Mammary epithelial cell (primary cell): ENCODE measurements at places on chromosomes 5 and 9.

- DNase-seq = no peak
Observed at GRCh38 chr9:115625251-115625650, 507.3 kb upstream of the TNC start.

DNA sequence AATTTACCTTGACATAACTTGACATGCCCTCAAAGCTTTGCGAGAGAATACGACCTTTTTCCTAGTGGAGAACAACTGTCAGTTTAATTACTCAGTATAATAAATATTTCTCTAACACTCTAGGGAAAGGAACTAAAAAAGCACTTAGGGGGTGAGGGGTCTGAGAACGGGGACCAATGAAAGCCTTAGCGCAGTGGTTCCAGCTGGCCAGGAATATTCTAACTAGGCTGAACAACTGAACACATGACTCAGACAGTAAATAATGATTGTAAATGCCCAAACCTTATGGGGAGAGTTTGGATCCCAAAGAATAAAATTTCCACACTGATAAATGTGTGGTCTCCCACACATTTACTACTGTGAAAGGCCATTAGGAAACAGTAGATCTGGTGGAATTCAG lies 14.9 kb downstream of the MYO10 start:
- no peak for DNase-seq

DNA sequence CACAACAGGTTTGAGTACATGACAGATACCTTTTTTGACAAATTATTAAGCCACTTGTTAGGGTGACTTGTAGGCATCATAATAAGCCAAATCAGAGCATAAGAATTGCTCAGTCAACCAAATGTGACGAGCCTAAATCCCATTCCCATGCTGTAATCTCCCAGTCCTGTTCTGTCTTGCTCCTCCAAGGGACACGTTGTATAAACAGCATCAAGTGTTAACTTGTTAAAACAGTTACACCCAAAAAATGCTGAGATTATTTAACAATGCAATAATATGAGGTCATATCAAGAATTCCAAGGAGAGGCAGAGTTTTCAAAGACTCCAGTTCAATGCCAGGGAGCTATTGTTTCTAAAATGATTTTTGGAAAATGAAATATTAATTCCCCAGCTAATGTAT lies 76.2 kb downstream of the SH3TC2 start:
- peak; percentile 99 for DNase-seq

- DNase-seq = no peak
Observed at GRCh38 chr5:138716456-138716924, 36.7 kb upstream of the CTNNA1 start.

GRCh38 chr9:137237759-137238726 lies 3.0 kb upstream of the TUBB4B start:
- DNase-seq = no peak

- no peak for DNase-seq
Observed at GRCh38 chr9:124481115-124481514, 26.1 kb downstream of the NR5A1 start.

GRCh38 chr9:25678147-25678666 lies at the start of gene TUSC1:
Gene TUSC1, minus strand, starts transcription at chr9:25678444. Its CDS starts 132 bp downstream, at chr9:25678312.
- peak; percentile 80 for DNase-seq

DNA sequence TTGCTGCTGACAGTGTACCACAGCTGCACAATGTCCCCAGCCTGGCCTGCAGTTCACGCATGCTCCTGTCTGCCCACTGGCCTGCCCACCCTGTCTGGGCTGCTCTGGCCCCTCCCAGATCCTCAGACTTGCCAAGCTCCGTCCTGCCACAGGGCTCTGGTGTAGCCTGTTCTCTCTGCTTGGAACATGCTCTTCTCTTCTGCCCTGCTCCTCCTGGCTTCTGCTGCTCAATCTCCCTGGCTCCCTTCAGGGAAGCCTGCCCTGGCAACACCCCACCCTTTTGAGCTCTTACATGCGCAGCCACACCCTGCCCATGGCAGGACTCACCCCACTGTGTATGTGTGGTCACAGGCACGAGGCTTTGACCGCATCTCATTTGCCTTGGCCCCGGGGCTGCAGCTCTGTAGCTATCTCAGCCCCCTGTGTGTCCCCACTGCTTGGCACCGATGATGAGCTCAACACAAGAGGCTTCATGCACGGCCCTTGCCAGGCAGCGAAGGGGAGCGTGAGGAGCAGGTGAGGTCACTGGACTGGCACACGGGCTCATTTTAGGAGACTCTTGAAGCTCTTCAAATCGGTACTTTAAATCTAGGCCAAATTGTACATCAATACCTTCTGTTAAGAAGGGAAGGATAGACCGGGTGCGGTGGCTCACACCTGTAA lies 20.4 kb upstream of the BRD3 start:
- DNase-seq = no peak

GRCh38 chr5:59180515-59180914 lies 597.6 kb downstream of the RAB3C start:
- no peak for DNase-seq

DNA sequence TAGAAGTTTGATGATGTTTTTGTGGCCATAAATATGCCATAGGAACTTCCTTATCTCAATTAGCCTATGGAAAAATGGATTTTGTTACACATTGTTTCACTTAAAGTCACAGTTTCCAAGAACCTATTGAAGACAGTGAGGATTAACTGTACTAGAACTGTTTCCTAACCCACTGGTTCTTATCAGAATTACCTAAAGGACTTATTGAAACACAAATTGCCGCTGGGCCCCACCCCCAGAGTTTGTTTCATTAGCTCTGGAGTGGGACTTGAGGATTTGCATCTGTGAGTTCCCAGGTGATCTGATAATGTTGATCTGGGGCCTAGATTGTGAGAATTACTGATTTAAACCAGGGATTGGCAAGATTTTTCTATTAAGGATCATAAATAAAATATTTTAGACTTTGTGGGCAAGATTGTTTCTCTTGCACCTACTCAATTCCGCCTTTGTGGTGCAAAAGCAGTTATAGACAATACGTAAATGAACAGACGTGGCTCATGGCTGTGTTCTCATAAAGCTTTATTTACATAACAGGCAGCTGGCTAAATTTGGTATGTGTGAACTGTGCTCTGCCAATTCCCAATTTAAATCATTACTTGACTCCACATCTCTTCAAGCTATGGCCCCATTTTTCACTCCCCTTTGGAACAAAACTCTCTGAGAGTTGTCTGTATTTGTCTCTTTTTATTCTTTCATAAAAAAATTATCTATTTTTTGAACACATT lies 9.3 kb downstream of the JAK2 start:
- DNase-seq = no peak

- no peak for DNase-seq
Observed at GRCh38 chr5:52838326-52839015, 50.8 kb downstream of the ITGA1 start.

DNA sequence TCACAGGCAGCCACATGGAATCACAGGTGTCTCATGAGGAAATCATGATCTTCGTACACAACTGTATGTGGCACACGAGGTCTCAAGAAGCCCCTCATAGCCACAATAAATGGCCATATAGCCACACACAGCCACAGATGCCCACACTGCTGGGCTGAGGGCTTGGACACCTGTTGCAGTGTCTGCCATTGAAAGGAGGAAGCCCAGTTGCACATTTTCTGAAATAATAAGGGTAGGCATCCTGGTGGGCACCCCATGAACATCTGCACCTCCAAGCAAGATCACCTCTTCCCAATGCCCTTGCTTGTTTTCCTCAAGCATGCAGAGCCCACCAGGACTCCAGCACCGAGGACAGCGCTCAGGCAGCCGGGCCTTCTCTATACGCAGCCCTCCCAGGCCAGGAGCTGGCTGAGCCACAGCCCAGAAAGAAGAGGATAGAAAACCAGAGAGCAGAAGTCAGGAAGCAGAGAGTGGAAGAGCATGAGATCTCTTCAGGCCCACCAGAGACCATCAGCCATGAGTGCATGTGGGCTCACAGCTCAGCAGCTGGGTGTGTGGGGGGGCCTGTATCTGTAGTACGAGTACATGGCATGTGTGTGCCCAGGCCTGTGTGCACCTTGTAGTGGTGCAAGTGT lies 1.0 kb upstream of the ACSL6 start:
- peak; percentile 39 for DNase-seq

GRCh38 chr5:107303171-107303968 lies 367.4 kb downstream of the EFNA5 start:
- no peak for DNase-seq
